ENCODE measurements at places on chromosomes 4 and X.

DNA sequence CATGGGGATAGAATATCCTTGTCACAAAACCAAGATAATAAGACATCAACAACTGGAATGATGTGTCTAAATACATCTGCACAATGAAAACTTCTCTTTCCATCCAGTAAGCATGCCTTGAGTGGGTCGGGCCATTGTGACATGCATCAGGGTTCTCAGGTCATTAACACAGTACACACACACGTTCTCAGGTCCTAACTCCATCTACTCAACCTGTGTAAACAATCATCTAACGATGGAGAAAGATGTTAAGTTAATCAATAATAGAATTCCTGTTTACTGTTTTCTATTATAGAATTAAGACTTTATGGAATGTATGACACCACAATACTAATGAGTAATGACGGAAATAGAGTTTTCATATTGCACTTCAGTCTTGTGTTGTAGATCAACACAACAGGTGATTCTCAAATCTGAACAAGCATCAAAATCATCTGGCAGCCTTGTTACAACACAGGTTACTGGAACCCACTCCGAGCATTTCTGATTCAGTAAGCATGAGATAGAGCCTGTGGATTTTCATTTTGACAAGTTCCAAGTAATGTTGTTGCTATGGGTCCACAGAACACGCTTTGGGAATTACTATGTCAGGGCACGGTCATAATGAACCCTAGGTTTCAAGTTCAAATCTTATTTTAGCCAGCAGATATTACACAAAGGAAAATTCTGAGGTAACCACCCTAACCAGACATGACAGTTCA is 315.8 kb upstream of the TEX13C start:
- no peak for DNase-seq

DNA sequence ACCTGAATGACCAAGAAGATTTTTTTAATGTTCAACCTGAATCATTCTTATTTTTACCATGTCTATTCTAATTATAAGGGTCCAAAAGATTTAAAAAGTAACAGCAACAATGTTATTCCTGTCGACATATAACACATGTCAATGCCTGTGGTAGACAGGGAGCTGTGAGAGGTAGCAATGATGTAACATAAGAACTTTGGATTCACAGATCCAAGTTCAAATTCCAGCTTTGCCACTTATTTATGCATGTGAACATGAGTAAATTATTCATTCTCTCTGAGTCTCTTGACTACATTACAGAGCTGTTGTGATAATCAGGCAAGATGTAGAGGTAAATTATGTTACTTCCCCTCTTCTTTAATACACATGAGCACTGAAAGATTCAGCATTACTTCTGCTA is 54.5 kb downstream of the KLHL8 start:
- DNase-seq: no peak

- DNase-seq: no peak
These were observed 16.3 kb upstream of the NEUROG2 start for GRCh38 chr4:112532267-112532666.

DNA sequence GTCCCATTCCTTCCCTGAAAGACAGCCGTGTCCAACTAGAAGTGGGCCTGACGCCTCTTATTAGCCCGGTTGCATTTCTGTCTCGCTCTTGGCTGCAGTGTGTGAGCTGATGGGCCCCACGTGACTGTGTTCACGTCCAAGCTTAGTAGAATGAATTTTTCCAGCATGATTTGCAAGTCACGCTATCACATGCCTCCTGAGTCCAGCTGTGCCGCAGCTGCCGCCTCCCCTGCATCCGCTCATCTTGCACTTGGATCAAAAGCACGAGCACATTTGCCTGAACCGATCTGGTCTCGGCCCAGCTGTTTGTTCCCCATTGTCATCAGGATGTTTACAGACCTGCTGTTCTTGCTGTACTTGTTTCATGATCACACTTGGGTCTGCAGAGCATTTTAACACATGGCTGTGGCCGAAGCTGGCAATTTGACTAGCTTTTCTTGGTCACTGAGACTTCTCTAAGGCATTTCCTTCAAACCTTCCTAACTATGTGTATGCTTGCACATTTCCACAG is 126.5 kb downstream of the KIT start:
- peak; percentile 84 for DNase-seq

- no peak for DNase-seq
These were observed 6.5 kb downstream of the C4orf50 start for GRCh38 chr4:6011686-6012085.

GRCh38 chr4:115945026-115945425 is 831.6 kb upstream of the NDST4 start:
- no peak for DNase-seq

DNA sequence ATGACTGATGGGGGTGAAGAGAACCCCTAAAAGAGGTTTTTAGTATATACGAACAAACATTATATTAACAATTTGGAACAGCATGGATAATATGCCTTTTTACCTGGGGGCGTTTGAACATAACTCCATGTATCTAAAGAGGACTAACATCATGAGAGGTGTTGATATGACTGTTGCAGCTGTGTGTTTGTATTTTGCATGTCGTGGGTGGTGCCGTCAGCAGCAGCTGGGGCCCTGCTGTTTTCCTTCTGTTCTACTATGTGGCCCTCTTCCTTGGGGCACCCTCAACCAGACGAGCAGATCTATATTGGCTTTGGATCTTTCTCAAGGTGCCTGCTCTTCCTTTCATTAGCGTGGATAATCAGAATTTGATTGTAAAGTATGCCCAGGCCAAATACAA is 11.2 kb downstream of the GBA3 start:
- no peak for DNase-seq

DNA sequence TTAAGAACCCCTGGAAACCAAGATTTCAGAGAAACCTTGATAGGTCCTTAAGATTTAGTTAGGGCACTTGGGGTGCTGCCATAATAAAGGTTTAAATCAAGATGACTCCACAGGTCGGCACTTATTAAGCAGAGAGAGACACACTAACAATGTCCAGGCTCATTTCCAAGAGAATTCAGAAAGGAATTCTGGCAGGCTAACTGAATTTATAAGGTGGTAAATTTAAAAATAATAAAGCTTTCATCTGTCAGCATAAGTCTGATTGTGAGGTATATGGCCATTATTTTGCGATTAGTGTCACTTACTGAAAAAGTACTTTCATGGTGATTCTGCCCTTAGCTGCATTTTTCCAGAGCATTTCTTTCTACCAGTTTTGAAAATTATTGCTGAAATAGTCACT is 472.7 kb downstream of the ARAP2 start:
- DNase-seq: no peak

- DNase-seq: no peak
These were observed 14.0 kb upstream of the CDKN2AIP start for GRCh38 chr4:183430317-183430993.

GRCh38 chrX:1475481-1475880 is 22.8 kb upstream of the ASMTL start:
- DNase-seq: no peak

- peak; percentile 93 for DNase-seq
These were observed 335.8 kb upstream of the SFRP2 start for GRCh38 chr4:154124539-154125255.

DNA sequence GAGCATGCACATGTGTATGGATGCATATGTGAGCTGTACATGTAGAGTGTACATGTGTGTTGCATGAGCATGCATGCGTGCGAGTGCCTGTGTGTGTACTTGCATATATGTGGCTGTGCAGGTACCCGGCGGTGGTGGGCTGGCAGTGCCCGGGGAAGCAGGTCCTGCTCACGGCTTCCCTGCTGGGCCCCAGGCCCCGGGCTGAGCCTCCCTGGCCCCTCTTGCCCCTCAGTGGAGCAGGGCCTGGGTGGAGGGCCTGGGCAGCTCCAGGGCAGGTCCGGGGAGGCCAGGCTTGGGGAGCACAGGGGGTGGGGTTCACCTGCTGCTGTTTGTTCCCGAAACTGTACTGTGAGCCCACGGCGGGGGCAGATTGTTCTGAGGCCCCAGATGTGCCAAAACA is 9.4 kb downstream of the NAT8L start:
- no peak for DNase-seq

DNA sequence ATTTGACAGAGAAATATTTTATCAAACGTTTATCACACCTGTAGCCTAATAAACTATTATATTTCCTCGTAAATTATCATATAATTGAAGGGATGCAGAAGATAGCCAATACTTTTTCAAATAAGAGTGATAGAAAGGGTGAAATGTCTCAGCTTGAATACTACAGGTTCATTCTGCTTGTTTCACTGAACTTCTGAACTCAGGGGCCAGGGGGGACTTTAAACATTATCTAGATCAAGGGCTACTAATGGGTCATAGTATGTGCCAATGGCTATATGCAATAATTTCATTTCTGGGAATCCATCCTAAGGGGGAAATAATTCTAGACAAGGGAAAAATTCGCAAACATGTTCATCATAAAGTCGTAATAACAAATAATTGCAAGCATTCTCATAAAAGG is 2.6 kb downstream of the ALPK1 start:
- DNase-seq: no peak

- DNase-seq: no peak
These were observed 74.6 kb upstream of the PRPS2 start for GRCh38 chrX:12716574-12716973.

DNA sequence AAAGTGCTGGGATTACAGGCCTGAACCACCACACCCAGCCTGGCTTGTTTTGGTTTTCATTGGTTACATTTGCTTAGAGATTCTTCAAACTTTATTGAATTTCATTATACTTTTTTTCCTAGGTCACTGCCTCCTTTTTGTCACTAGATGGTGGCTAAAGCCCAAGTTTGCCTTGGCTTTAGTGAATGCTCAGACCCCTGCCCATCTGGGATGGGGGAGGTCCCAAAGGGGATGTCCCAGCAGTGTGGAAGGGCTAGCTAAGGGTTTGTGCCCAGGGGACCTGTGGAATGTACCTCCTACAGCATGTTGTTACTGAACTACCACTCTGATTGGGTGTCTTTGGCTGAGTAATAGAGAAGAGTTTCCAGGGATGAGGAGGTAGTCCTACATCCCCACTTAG is 58.4 kb downstream of the CEP135 start:
- no peak for DNase-seq

DNA sequence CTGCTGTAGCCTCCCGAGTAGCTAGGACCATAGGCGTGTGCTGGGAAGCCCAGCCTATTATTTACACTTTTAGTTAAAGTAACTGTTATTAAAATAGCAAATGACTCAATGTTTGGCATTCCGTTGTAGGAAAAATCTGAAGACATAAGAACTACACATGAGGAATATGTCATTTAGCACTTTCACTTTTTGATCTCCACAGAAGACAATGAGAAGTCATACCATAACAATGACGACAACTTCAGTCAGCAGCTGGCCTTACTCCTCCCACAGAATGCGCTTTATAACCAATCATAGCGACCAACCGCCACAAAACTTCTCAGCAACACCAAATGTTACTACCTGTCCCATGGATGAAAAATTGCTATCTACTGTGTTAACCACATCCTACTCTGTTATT is 6.7 kb downstream of the GPR34 start:
- no peak for DNase-seq

GRCh38 chr4:75584067-75584466 is 28.2 kb downstream of the ODAPH start:
- no peak for DNase-seq

- no peak for DNase-seq
These were observed 591.4 kb upstream of the PCDH10 start for GRCh38 chr4:132557660-132558059.

DNA sequence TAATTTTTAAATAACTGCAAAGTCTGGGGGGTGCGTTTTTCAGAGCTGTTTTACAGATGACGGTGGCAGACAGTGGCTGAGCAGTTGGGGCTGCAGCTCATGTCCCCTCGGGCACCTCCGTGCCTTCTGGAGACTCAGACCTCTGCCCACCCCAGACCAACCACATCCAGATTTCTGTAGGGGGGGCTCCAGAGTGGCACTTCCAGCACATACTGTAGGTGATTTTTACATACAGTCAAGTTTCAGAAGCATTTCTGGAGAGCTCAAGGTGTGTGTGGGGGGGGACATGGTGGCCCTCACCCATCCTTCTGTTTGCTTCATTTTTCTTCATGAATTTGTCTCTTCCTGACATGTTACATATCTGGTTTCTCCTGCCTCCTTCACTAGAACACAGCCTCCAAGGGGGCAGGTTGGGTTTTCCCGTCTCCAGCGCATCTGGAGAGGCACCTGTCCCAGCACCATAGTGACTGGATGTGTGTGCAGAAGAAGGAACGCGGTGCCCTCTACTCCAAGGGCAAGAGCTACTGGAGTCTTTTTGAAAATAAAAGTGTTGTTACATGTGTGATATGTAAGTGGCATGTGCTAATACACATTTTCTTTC is 37.5 kb downstream of the TMEM271 start:
- no peak for DNase-seq

GRCh38 chr4:155331478-155331877 is 45.3 kb downstream of the MAP9 start:
- no peak for DNase-seq

DNA sequence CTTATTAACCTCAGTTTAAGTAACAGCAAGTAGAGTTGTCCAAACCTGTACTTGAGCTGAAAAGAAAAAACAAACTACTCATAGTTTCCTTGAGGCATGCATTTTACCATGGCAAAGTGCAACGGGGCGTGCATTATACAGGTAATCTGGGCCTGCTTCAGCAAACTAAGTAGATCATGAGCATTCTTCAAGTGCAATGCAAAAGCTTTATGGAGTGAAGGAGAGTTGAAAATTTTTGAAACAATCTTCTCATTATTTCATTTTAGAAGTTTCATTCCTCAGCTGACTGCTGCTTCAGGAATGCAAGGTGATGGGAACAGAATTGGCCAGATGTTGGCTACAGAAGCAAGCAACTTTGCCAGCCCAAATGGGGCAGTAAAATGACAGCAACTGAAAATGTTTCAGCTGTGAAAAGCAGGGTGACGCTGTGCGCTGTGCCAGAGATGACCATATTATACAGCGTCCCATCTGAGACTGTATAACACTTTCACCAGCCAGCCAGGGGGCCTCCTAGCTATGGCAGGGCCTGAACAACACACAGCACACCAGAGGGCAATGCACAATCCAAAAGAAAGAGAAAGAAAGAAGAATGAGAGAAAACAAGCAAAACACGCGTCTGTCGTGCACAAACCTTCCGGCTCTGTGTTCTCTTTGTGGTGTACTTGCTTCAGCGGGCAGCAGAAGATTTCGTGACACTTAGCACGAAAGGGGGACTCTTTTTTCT is 145.5 kb upstream of the FGF13 start:
- no peak for DNase-seq

DNA sequence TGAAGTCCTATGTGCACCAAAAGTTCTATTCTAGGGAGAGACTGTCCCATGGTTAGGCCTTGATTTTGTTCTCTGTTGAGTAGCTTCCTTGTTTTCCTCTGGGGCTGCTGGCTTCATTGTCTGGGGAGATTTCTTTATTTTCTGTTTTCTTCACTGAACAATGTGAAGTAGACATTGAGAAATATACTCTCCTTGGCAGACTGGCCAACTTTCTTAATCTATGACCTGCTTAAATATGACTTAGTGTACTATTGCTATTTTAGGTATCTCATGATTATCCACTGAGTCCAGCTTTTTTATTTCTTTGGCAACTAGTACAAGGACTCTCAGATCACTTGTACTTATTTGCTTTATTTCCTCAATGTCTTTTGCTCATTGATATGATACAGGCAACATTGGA is 1594.6 kb downstream of the ARAP2 start:
- no peak for DNase-seq

GRCh38 chrX:98207947-98208346 is 1324.2 kb downstream of the RPA4 start:
- no peak for DNase-seq

All from stromal cell of bone marrow (primary cell).